Right cardiac atrium (tissue), 5 donors: ENCODE measurements at places on chromosomes 2 and 18. TPM values are rescaled to one million over a fixed set of nuclear protein-coding genes. Genes with fewer than 3 reads are reported as not detected.

Gene KCNJ13
- not detected for total RNA-seq

GRCh38 chr2:31259075-31259474, 25.1 kb downstream of the EHD3 start:
- DNase-seq: no peak

DNA sequence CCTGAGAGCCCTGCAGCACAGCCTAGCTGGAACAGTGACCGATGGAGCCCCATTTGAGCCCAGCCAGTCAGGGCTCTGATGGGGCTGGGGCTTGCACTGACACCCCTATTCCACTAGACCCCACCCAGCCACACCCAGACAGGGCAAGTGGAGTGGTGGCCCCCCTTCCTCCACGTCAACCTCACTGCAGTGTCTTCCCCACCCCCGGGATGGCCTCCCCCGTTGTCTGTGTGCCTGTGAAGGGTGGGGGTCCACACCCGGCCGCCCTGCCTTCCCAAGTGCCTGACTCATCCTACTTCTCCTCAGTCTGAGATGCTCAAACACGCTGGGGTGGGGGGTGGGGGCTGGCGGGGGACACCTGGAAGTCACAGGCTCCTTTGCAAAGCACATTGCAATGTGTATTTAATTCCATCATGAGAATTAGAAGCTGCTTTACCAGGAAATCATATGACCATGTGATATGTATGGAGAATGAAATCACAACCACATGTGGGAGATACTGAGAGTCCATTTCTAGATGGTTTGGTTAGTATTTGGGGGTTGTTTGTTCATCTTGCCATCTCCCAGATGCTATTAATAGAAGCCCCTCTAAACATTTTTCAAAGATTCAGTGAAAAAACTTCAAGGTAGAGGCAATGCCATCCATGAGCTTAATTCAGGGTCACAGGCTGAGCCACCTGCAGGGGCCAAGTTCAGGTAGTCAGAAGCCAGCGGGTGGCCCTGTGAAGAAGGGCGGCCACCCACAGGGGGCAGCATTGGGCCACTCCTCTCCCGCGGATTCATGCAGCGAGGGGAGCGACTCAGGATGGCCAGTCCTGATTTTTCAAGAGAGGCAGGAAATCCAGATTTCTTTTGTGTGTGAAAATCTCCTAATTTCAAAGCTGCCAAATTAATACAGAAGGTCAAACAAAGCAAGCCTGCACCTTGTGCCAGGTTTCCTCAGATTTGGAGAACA, 22.7 kb upstream of the GMPPA start:
- DNase-seq: peak; percentile 72

- peak; percentile 34 for DNase-seq
Observed at GRCh38 chr2:199488772-199489400, 31.1 kb upstream of the SATB2 start.

Gene NETO1
- total RNA-seq: 0.68 TPM

- DNase-seq: no peak
Observed at GRCh38 chr2:174607989-174608865, 10.6 kb upstream of the WIPF1 start.

Gene NT5C1B
- not detected for total RNA-seq

GRCh38 chr2:183069174-183069573, 9.4 kb upstream of the DUSP19 start:
- DNase-seq: no peak

Gene HRH4
- not detected for total RNA-seq

GRCh38 chr18:22052405-22053105, 116.8 kb upstream of the GATA6 start:
- no peak for DNase-seq

GRCh38 chr2:235765181-235765820, 271.5 kb downstream of the AGAP1 start:
- no peak for DNase-seq

DNA sequence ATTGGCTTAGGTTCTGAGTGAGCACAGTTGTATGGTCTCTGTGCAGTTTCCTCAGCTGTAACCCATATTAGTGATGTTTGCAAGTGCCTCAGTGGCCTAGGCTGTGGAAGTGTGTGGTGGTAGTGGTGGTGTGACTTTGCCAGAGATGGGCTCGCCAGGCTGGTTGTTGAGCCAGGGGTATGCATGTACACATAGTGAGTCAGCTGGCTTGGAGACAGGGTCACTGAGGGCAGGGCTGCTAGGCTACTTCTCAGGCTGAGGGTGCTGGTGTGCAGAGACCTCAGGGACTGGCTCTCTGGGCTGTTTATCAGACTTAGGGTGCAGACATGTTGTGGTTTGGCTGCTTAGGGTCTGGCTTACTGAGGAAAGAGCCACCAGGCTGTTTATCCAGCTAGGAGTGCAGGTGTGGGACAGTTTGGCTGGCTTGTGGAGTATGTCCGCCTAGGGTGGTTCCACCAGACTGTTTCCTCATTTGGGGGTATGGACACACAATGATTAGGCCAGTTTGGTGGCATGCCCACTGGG, 15.0 kb downstream of the APLF start:
- peak; percentile 41 for DNase-seq

Gene LIMS3
- 2.4 TPM for total RNA-seq

Gene SCYGR4
- not detected for total RNA-seq

GRCh38 chr18:37520508-37520907, 45.1 kb downstream of the CELF4 start:
- no peak for DNase-seq

- no peak for DNase-seq
Observed at GRCh38 chr18:36355511-36355910, 58.0 kb downstream of the FHOD3 start.

- DNase-seq: no peak
Observed at GRCh38 chr2:6474161-6475140, 391.3 kb downstream of the CMPK2 start.

DNA sequence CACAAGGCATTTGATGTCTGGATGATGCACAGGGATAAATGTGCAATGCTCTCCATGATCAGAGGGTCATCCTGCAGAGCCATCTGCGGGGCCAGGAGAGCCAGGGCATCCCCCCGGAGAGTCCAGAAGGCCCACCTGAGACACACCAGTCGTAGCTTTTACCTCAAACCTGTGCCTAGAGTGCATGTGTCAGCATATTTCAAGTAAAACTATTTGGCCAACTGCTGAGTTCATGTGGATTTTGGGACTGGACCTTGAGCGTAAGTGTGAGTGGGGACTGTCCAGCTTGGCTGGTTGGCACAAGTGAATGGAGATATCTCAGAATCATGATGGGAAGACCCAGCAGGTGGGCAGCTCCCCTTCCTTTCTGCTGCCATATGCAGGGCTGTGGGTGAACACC, 147.8 kb upstream of the TPO start:
- DNase-seq: no peak

DNA sequence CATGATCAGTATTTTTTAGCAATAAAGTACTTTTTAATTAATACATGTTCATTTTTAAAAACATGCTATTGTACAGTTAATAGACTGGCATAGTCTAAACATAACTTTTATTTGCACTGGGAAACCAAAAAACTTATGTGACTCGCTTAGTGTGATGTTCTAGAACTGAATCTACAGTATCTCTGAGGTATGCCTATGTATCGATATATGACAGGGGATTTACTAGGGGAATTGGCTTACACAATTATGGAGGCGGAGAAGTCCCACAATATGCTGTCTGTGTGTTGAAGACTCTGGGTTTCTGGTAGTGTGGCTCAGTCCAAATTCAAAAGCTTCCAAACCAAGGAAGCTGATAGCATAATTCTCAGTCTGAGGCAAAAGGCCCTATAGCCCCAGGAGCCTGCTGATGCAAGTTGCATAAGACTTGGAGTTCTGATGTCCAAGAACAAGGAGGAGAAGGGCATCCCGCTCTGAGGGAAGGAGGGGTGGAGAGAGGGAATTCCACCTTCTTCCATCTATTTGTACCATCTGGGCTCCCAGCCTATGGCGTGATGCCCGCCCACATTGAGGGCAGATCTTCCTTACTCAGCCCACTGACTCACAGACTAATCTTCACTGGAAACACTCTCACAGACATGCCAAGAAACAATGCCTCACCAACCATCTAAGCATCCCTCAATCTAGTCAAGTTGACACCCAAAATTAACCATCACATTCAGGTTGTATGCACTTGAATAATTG, 27.5 kb downstream of the ZNF638 start:
- DNase-seq: no peak

DNA sequence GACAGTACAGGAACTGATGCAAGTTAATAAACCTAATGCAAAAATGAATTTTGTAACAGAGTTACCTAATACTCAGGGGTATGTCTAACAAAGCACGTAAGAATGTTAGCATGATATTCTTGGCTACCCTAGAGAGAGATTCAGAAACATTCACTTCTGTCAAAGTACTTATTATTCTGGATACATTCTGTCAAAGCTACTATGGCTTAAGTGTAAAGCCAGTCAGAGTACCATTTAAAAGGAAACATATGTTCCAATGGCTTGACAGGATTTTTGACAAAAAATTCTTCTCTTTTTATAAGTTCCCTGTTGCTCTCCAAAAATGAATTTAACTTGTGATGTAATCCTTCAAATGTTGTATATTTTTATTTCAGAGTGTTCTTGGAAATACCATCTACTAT, 85.5 kb downstream of the PIGN start:
- no peak for DNase-seq

GRCh38 chr2:220962556-220962955, 609.5 kb downstream of the EPHA4 start:
- no peak for DNase-seq

Gene GALR1
- total RNA-seq: 0.03 TPM

GRCh38 chr2:113877711-113878598, 11.9 kb upstream of the ACTR3 start:
- DNase-seq: no peak

DNA sequence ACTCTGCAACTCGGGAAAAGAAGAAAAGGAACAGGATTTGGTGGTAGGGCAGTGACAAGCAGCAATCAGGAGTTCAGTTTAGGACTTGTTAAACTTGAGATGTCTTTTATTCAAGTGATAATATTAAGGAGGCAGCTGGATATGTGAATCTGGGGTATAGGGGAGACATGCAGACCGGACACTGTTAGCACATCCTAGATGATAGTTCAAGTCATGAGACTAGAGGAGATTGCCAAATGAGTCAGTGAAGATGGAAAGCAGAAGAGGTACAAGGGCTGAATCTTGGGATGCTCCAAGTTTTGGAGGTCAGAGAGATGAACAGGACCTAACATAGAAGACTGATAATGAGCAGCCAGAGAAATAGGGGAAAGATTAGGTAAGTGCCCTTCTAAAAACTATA, 69.5 kb upstream of the PSME4 start:
- DNase-seq: no peak

GRCh38 chr2:86213056-86213455, 13.8 kb downstream of the MRPL35 start:
- no peak for DNase-seq

Gene TACR1
- not detected for total RNA-seq

Gene RGPD3
- 0.09 TPM for total RNA-seq

Gene CYS1
- total RNA-seq: 6.0 TPM

- DNase-seq: no peak
Observed at GRCh38 chr2:24362253-24362652, 1.9 kb upstream of the ITSN2 start.

DNA sequence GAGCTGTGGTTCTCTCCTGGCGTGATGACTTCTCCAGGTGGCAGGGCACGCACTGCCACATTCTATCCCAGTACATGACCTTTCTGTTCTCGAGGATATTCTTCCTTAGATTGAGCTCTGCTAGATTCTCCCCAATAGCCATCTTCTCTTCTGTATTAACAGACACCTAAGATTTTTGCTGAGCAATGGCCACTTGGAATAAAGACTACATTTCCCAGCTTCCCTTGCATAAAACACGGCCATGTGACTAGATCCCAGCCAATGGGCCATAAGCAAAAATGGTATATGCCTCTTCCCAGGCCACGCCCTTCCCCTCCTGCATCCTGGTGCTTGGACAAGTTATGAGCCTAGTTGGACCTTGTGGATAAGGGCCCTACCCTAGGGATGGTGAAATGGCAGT, 82.1 kb downstream of the EIF2AK3 start:
- no peak for DNase-seq

- no peak for DNase-seq
Observed at GRCh38 chr2:17476064-17476463, 42.2 kb downstream of the RAD51AP2 start.

GRCh38 chr2:188969651-188970050, 4.5 kb upstream of the COL3A1 start:
- no peak for DNase-seq

Gene IL36RN
- not detected for total RNA-seq

Gene SPDYA
- total RNA-seq: 1.3 TPM

DNA sequence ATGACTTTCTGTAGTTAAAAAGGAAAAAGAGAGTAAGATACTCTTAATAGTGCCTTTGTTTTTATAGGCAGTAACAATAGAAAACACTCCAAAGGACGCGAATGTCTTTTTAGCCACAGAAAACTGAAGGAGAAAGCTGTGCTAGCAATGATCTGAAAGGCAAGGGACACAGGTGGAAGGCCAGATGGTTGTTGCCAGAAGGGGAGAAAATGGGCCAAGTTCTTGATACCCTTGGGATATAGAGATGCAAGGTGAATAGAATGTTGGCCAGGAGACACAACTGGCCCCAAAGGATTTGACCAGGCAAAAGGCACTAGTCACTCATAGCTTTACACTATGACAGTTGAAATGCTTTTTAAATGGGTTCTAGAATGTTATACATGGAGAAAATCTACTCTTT, 180.0 kb downstream of the NRXN1 start:
- no peak for DNase-seq

- peak; percentile 72 for DNase-seq
Observed at GRCh38 chr2:239264838-239265651, 135.8 kb downstream of the HDAC4 start.
